ENCODE measurements at places on chromosomes 2 and 18.

DNA sequence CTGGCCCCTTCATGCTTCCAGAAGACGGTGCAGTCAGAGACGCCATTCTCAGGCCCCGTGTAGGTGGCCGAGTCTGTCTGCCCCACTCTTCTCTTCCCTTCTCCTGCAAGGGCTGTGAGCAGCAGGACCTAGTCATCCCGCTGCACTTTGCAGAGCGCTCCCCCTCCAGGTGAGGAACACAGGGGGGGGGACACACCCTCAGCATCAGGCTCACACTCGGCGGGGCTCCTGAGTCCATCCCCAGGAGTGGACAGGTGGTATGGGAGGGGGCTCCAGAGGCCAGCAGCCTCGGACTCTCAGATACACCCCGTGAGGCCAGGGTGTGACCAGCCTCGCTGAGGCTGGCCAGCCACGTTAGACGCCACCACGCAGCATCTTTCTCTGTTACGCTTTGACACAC, 460.5 kb upstream of the MYT1L start:
- no peak for DNase-seq

- DNase-seq = no peak
These were observed 33.5 kb upstream of the NOL4 start for GRCh38 chr18:34258176-34258575.

- no peak for DNase-seq
These were observed 42.7 kb upstream of the SEMA4C start for GRCh38 chr2:96912346-96913116.

GRCh38 chr2:118442996-118443553, 354.8 kb downstream of the INSIG2 start:
- no peak for DNase-seq

DNA sequence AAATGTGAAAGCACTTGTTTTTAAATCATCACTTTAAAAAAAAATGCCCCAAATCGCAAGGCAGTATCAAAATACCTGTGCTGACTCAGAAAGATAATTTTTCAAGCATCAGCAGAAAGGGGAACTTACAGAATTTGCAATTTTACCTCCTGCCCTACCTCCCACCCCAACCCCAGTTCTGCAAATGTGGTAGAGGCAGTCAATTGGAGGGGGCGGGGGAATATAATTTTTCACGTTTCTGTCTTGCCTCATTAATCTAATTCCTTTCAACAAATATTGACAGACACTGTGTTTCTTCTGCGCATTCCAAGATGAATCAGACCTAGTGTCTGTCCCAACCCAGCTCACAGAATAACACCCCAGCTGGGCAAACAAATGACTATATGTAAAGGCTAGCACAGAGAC, 76.8 kb downstream of the ALPK2 start:
- DNase-seq = no peak

DNA sequence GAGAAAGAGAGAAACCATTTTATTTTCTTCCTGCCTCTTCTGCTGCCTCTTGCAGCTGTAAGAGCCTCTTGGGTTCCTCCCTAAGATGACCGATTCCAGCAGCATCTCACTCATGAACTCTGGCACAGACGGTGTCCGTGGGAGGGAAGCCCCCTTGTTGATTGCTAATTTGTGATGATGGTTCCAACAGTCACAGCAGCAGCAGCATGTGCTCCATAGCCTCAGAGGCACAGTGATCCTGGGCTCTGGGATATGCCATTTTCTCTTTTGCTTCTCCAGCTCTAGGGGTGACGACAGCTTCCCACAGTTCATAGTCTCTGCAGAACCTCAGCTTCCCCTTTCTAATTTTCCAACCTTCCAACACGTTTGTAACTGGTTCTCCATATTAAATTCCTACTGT, 324.2 kb upstream of the HS6ST1 start:
- no peak for DNase-seq

GRCh38 chr2:176268976-176269318, 295 bp upstream of the MTX2 start:
- DNase-seq = no peak

DNA sequence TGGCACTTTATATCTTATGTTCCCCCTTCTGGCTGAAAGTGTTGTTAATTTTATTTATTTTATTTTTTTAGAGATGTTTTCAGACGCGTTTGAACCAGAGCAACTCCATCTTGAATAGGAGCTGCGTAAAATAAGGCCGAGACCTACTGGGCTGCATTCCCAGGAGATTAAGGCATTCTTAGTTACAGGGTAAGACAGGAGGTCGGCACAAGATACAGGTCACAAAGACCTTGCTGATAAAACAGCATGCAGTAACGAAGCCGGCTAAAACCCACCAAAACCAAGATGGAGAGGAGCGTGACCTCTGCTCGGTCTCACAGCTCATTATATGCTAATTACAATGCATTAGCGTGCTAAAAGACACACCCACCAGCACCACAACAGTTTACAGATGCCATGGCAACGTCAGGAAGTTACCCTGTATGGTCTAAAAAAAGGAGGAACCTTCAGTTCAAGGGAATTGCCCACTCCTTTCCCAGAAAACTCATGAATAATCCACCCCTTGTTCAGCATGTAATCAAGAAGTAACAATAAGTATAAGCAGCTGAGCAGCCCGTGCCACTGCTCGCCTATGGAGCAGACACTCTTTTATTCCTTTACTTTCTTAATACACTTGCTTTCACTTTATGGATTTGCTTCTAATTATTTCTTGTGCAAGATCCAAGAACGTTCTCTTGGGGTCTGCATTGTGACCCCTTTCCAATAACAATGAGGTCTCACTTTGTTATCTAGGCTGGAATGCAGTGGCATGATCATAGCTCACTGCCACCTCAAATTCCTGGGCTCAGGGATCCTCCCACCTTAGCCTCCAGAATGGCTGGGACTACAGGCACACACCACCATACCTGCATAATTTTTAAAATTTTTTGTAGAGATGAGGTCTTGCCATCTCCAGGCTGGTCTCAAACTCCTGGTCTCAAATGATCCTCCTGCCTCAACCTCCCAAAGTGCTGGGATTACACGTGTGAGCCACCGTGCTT, 55.9 kb downstream of the CACNB4 start:
- no peak for DNase-seq

GRCh38 chr2:21217442-21217841, 93.7 kb downstream of the TDRD15 start:
- no peak for DNase-seq

DNA sequence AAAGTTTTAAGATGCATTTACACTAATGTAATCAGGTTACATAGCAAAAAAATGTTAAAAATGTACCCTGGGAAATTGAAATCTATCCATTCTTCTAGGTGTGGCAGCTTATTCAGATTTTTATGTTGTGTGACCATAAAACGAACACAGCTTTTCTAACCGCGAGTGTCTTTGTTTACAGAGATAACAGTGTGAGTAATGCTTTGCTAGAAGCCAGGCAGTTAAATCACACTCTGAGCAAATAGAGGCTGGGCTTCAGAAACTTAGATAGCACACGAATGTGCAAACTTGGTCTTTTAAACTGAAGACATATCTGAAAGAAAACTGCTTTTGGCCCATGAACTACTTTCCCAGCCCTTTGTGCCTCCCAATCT, 116.1 kb downstream of the SPTBN1 start:
- DNase-seq = no peak

- no peak for DNase-seq
These were observed 250.2 kb downstream of the LPIN1 start for GRCh38 chr2:11996618-11997017.

GRCh38 chr2:174692256-174692919, 71.9 kb downstream of the CHRNA1 start:
- DNase-seq = no peak

- no peak for DNase-seq
These were observed 482.2 kb downstream of the SPAG16 start for GRCh38 chr2:213766465-213766901.

DNA sequence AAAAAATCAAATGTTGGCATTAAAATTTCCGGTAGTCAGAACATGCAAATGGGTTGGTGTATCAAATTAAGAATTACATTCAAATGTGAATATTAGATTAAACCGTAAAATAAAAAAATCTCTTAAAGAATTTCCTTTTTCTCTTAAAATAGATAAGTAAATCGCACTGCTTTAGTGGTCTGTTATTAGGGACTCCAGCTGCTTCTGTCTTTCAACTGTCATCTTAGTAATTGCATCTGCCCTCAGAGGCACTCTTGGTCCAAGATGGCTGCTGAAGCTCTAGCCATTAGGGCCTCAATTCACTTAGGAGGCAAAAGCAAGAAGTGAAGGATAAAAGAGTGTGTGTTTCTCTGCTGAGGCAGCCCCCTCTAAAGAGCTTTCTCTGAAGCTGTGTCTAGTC, 132.4 kb downstream of the MGAT5 start:
- no peak for DNase-seq

- no peak for DNase-seq
These were observed 10.6 kb upstream of the MOCOS start for GRCh38 chr18:36176711-36177110.

GRCh38 chr18:28650860-28651259, 473.9 kb upstream of the CDH2 start:
- DNase-seq = no peak

- DNase-seq = no peak
These were observed 44.5 kb upstream of the TMEM17 start for GRCh38 chr2:62550461-62550860.

GRCh38 chr2:31337197-31337596, 77.3 kb downstream of the XDH start:
- DNase-seq = no peak

GRCh38 chr2:161100211-161100895, 59.9 kb upstream of the TANK start:
- DNase-seq = no peak

Data from activated naive CD4-positive, alpha-beta T cell (primary cell).